CD4-positive, alpha-beta T cell treated with Interleukin-21 for 1 hour (primary cell): ENCODE measurements at places on chromosomes 5 and 9.
A peak's percentile ranks its signal among the peaks of the same experiment; 100 is the strongest.

DNA sequence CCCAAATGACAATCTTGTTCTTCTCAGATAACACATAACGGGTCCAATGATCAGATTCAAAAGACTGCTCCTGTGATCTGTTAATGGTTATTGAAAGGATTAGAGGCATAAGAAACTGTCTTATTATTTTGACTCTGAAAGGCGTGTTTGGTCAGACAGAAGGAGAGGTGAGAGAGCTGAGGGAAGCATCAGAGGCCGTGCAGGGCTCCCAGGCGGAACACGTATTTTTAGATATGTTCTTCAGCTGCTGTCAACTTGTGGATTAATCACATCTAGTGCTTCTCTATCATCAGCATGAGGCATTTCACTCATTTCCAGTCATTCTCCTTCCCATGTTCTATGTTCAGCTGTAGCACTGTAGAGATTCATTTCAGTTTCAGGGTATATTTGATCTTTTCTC is 199.8 kb downstream of the MAPKAP1 start:
- DNase-seq: no peak

DNA sequence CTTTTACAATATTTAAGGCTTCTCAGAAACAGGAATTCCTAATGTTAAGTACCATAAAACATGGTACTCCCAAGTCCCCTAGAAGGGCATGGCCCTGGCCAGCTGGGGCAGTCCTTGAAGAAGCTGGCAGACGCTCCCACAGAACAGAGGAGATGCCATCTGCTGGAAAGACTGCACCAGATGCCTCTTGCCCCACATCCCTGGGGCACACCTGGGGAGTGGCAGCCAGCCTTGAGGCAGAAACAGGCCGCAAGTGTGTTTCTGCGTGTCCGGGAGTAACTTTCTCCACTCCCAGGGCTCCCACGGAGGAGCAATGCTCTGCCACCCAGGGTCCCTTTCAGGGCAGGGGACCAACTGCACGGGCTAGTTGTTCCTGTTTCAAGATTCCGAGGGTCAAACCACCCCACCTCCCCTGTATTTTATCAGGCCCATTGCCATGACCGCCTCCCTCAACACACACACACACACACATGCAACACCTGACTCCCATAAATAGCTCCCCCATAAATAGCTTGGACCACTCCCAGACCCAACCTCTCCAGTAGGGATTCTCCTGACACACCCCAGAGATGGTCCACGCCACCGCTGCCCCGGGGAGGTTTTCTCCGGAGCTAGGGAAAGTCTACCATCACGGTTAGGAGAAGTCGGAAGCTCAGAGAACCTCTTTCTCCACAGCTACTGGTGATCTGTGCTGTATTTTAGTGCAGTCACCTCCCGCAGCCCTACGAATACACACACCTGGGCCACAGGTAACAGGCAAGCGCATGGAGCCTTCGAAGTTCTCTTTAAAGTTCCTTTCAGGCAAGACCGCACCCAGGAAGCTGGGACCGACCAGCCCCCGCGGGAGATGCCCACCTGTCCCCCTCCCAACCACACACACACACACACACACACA is 1.5 kb downstream of the SPOCK1 start:
- no peak for DNase-seq

- no peak for DNase-seq
These were observed 76.8 kb upstream of the NIPAL4 start for GRCh38 chr5:157382996-157383800.

DNA sequence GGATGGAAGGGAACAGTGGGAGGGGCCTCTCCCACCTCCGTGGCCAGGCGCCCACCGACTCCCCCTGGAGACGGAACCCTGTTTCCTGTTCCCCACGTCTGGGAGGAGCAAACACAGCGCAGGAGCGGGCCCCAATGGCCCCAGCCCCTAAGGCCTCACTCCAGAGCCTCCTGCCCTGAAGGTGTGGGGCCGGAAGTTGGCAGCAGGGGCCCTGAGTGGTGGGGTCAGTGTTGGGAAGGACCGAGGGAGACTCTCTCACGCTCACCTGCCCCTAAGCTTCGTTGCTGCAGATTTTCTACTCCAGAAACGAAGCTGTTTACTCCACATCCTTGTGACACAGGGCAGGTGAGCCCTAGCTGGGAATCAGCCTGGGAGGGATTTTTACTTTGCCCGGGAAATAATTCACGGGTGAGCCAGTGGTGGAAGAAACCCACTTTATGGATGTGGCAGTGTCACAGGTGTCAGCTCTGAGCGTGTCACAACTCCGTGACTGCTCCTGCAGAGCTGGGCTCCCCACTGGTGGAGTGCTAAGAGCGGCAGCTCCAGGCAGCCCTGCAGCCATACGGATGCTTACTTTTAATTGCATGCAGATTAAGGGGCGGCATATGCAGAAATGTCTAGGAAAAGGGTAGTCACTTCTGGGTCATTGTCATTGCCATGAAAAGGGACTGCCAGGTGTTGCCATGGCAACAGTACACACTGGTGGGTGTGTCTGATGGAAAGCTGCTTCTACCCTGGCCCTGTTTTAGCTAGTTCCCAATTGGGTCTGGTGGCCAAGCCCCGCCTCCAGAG is 77.5 kb upstream of the OLFM1 start:
- no peak for DNase-seq

GRCh38 chr5:116573279-116573701 is 1.3 kb downstream of the SEMA6A start:
- no peak for DNase-seq

DNA sequence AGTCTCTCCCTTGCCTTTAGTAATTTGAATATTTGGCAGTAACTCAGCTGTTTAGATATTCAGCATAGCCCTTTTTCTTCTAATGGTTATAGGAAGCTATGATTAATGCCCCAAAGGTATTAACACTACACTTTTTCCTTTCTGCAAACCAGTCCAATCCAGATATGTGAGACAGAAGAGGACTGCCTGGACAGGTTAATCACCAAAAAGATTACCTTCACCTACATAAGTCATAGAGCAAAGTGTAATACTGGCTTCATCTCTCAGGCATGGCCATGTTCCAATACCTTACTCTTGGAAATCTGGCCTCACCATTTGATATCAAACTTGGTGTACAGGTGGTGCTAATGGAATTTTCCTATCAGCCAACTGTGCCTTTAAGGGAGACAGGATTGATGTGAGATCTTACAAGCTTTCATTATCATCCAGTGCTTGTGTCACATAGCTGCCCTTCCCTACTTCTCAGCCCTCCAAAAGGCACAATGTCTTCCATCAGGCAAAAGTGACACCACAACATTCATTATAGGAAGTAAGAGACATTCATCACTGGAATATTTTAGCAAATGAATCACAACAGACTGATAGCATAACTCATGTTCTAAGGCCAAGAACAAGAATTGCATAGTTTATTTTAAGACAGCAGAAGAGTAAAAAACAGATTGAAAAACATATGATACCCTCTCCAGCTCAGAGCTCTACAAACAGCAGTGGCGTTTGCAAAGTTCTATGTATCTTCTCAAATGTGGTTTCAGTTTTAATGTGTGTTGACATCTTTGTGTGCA is 91.2 kb upstream of the PAM start:
- DNase-seq: no peak

DNA sequence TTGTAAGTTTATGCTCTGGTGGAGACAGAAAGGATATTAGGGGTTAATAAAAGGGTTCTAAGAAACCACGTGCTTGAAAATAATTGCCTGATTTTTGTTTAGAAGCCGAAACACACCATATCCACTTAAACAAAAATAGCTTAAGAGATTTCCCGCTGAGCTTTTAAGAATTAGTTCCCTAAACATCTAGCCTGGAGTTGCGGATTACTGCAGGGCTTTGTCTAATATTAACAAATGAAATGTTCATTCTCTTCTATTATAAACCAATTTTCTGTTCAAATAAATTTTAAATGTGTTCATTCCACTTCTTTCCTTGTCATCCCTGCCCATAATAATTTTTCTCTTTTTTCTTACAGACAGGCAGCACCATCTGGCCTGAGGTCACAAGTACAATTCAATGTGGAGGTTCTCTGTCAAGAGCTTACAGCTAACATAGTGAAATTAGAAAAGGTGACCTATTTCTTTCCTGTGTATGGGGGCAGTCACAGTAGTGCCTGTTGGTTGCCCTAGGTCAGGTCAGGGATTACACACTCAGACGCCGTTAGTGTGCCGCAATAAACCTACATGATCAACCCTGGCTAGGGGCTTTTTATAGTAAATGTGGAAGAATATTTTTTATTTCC is 65.3 kb downstream of the GRAMD2B start:
- DNase-seq: no peak

DNA sequence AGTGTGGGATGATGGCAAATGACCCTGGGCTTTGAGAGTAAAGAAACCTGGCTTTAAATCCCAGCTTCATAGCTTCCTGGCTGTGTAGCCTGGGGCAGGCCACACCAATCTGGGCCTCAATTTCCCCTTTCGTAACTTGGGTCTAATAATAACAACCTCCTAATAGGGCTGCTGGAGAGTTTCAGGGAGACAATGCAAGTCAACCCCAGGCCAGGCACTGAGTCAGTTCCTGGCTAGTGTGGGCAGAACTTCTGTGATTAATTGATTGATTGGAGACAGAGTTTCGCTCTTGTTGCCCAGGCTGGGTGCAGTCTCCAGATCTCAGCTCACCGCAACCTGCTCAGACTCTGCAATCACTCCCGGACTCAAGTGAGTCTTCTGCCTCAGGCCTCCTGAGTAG is 3.3 kb upstream of the SH2D3C start:
- no peak for DNase-seq

- no peak for DNase-seq
These were observed 1.5 kb upstream of the MARCHF3 start for GRCh38 chr5:127031863-127032232.

DNA sequence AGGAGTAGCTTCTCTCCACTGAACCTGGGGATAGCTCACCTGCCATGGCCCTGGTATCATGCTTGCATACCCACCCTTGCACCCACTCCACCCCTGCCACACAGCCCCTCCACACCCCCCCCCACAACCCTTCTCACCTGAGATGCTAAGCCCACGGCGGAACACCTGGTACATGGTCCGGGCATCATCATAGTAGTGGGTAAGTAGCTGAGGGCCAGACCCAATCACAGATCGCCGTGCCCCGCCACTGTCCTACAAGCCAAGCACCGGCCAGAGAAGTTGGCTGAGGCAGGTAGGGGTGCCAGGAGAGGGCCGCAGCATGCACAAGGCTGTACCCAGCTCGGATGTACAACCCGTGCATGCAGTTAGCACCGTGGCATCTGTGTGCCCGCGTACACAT is 20.7 kb downstream of the ACSL6 start:
- no peak for DNase-seq

- peak; percentile 22 for DNase-seq
These were observed 89.2 kb upstream of the PRLR start for GRCh38 chr5:35319333-35320002.

DNA sequence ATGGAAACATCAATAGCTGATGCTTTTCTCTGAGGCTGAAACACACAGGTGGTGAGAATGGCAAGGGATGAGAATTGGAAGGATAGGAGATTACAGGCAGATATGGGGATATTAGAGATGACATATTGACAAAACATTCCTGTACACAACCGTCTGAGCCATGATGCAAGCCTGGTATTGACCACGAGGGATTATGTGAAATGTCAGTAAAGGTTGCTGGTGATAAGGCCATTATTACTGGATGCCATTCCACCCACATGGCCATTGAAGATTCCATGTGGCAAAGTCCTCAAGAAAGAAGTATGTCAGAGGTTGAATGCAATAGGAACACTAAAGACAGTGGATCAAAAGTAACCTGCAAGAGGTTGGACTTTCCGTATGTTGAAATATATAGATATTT is 15.7 kb downstream of the GRAMD2B start:
- DNase-seq: no peak

DNA sequence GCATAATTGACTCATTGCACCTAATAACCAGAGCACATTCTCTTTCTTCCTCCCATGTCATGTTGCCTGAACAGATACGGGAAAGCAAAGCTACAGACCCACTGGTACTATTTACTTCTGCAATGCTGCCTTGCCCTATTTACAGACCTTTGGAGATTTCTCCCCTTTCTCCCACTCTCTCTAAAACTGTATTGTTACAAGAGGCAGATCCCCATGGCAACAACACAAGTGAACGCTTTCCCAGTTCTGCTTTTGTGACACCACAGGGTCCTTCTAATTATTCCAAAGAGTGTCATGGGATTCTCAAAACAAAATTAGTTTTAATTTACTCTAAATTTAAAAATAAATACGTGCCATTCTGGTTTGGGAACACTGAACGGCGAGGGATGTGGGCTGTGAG is 104.7 kb downstream of the KCTD16 start:
- no peak for DNase-seq

DNA sequence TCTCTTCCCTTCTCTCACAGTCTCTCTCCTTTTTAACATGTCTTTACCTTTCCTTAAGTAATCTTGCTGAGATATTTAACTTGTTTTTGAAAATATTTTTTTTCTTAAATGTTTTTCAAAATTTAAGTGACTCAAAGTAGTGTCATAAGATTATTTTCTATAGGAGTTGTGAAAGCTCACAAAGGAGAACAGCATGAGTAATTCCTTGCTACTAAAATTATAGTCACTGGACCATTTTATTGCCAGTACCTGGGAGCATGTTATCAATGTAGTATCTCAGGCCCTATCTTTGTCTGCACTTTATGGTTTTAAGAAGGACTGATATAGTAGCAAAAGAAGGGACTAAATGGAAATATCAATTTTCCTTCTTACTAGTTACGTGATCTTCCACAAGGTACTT is 181.9 kb downstream of the TMEM232 start:
- DNase-seq: no peak

- no peak for DNase-seq
These were observed 23.4 kb upstream of the ORM1 start for GRCh38 chr9:114299286-114300152.

DNA sequence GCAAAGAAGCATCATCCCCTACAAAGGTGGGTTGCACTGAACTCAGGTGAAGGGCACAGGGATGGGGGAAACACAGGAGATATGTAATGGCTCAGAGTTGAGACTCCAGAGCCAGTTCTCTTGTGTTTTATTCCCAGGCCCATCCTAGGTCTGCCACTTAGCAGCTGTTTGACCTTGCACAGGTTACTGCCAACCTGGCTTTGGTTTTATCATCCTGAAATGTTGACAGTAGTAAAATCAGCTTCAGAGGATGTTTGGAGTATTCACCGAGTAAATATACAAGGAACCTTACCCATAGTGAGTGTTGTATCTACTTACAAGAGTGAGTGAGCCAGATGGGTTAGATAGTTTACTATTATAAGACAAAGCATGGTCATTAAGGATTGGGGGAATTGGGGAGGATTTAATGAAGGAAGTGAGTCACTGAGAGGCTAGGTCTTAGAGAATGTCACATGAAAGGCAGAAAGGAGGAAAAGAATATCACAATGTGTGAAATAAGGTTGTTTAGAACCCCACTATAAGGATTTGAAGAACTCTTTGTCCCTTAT is 141.3 kb downstream of the MAN2A1 start:
- DNase-seq: no peak

GRCh38 chr9:20463823-20464222 is 158.5 kb downstream of the MLLT3 start:
- DNase-seq: no peak

GRCh38 chr5:108415726-108416125 is 33.8 kb upstream of the FBXL17 start:
- no peak for DNase-seq

GRCh38 chr9:99026271-99026955 is 78.5 kb upstream of the TGFBR1 start:
- no peak for DNase-seq
